ENCODE measurements at places on chromosomes 6 and 20. TPM values are rescaled to one million over a fixed set of nuclear protein-coding genes. Genes with fewer than 3 reads are reported as not detected.
A peak's percentile ranks its signal among the peaks of the same experiment; 100 is the strongest.

The CCNC gene
- total RNA-seq: 83.7 TPM

The RIMS1 gene
- not detected for total RNA-seq

The GPLD1 gene
- total RNA-seq: 0.38 TPM

The MAFB gene
- total RNA-seq: 0.18 TPM

The LBP gene
- total RNA-seq: 0.14 TPM

The IL20RA gene
- total RNA-seq: not detected

DNA sequence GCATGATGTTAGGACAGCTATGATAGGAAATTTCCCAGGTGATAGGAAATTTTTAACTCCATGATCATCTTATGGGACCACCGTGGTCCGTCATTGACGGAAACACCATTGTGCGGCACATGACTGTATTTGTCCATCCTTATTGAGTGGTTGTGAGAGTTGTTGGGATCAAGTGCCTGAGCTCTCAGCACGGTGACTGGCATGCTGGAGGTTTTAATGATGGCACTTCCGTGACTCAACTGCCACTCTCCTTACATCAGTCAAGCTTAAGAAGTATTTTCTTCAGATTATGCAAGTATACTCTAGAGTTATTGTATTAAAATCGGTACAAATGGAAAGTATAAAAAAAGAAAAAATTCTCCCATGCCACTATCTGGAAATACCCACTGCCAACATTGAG is 20.7 kb downstream of the PBOV1 start:
- no peak for DNase-seq

DNA sequence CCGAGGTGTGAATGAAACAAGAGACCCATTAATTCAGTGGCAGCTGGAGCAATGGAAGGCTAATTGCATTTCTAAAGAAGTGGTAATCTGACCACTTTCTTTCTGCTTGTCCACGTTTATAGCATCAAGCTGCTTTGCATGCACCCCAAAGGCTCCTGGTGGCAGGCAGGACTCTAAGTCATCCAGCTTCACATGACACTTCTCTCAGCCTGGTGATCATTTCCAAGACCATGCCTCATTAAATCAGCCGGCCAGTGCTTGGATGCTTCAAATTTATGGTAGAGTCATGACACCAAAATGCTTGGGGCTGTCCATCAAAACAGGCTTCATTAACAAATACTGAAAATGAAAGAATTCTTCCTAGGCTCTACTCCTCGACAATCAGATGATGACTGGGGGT is 614.9 kb downstream of the DOK5 start:
- DNase-seq: no peak

- no peak for DNase-seq
Observed at GRCh38 chr6:147508042-147508865, at the start of gene SAMD5. SAMD5 (plus strand) TSS chr6:147508690; CDS start chr6:147508929, 239 bp downstream.

GRCh38 chr6:13579911-13580310 is 5.5 kb downstream of the SIRT5 start:
- DNase-seq: no peak

- no peak for DNase-seq
Observed at GRCh38 chr6:103554911-103555310, 1304.8 kb downstream of the HACE1 start.

- no peak for DNase-seq
Observed at GRCh38 chr6:45956663-45957062, 59.0 kb downstream of the CLIC5 start.

DNA sequence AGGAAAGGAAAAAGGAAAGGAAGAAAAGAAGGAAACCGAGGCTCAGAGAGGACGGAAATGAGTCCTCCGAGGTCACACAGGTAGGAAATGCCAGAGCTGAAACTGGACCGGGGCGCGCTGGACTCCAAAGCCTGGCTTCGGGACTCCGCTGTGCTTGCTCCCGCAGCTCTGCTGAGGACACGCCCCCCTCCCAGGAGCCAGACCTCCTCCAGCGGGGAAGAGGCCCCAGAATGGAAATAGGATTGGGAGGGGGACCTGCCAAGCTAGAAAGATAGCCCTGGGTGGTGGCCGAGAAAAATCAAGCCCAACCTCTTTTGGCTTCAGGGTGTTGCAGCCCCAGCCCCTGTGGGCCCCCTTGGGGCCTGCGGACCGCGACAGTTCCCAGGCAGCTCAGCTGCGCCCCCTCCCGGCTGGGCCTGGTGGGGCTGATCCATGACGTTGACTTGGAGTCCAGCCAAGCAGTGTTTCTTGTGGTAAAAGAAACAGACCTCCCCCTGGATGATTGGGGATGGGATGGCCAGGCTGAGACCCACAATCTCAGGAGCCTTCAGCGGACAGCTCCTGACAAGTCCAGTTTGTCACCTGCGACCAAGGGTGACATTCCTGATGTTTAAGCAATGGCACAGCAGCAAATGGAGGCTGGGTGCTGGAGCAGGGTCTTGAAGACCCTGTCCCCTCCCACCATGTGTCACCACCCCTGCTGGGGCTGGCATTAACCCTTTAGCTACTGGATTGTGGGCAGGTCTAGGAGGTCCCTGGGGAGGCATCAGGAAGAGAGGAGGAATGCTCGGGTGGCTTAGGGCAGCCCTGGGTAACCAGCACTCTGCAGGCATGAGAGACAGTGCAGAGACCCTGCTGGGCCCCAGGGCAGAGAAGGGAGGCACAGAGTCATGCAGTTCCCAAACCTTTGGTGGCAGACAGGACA is 55.4 kb downstream of the RIPOR3 start:
- peak; percentile 41 for DNase-seq

- DNase-seq: no peak
Observed at GRCh38 chr6:11226005-11226404, 6.5 kb downstream of the NEDD9 start.

DNA sequence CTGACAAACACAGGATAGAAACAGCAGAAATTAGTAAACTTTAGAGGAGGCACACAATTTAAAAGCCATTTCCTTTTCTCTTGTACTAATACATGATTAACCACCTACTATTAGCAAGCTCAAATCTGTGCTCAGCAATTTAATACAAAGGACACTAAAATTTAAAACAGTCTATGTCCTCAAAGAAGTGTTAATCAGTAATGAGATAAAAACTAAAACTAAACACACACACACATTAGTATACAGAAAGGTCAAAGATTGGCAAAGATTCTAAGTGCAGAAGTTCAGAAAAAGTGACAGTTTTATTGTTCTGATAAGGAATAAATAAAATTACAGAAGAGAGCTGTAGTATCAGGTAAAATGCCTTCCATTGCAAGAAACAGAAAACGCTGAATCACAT is 73.9 kb upstream of the RUNX2 start:
- no peak for DNase-seq

- no peak for DNase-seq
Observed at GRCh38 chr6:100426744-100427338, 37.9 kb downstream of the SIM1 start.

GRCh38 chr6:34071884-34072379 is 74.0 kb downstream of the GRM4 start:
- no peak for DNase-seq

- no peak for DNase-seq
Observed at GRCh38 chr20:23049201-23050075, at the start of gene THBD. THBD (minus strand) TSS chr20:23049672; CDS start chr20:23049504, 168 bp downstream.

DNA sequence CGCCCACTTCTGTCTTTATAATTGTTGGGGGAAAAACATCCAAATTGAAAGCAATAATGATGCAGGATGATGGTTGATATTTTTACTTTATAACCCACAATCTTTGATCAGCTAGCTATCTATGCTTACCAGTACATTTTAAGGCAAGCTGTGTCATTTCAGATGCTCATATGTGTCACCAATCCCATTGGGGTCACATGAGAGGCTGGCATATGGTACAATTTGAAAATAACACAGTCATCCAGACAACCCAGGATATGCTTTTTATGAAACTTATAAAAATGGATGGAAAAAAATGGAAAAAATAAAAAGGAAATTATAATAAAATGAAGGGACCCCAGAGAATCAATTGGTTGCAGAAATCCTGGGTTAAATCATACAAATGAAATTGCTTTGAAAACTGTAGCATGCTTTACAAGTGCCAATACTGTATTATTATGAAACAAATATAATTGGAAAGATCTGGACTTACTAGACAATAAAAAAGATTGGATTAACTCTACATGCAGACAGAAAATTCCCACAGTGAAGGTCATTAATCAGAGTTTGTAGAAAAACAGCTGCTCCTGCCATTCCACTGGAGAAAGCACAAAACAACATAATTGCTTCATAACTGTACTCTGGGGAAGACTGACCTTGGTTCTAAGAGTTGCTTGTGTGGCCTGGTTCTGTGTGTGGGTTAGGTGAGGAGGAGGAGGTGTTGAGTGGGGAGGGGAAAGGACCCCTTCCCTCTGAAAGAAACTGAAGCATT is 13.3 kb upstream of the PRIM2 start:
- no peak for DNase-seq

DNA sequence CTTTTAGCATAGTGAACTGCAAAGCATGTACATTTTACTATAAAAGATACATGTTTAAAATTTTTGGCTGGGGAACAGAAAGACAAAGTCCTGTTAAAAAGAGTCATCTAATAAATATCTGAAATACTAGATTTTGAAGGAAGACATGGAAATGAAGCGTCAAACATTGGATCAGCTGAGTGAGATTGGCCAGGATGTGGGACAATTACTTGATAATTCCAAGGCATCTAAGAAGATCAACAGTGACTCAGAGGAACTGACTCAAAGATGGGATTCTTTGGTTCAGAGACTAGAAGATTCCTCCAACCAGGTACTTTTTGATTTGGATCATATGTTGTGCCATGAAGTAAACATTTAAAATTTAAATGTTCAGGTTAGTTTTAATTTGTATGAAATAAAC is 162.3 kb downstream of the UTRN start:
- no peak for DNase-seq
